CD4-positive, alpha-beta T cell treated with Interleukin-12 subunit alpha and Interleukin-12 subunit beta, for 1 hour (primary cell): ENCODE measurements at places on chromosomes 12 and 14.

DNA sequence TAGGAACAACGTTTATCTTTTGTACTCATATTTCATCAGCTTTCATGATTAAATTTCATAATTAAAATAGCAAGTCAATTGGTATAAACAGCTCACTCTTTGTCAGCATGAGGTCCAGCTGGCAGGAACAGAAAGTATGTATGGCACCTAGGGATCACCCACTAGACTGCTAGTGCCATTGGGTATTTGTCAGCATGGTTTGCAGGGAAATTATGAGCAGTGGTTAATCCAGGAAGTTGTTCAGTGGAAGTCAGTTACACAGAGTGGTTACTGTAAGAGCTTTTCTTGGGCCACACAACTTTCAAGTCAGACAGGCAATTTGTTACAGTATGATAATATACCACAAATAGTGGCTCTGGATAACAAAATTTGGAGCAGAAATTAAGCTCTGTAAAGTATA is 340.3 kb upstream of the RGS6 start:
- DNase-seq = peak; percentile 23

DNA sequence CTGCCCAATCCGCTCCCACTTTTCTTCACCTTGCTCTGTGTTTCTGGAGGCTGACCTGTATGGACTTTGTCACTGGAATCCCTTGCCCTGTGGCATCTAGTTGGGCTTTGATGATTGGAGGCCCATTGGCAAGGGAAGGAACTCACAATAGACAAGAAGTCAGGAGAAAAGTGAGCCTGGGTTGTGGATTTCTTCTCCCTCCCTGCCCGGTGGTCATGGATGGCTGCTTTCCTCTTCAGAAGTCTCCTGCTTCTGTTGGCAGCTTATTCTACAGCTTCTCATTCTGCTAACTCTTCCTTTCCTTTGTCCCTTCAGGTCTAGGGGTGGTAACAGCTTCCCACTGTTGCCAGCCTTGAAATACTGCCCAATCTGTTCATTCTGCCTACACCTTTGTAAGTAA is 13.9 kb upstream of the CCDC60 start:
- DNase-seq = no peak

GRCh38 chr14:31716208-31716607 is 155.0 kb downstream of the NUBPL start:
- no peak for DNase-seq

DNA sequence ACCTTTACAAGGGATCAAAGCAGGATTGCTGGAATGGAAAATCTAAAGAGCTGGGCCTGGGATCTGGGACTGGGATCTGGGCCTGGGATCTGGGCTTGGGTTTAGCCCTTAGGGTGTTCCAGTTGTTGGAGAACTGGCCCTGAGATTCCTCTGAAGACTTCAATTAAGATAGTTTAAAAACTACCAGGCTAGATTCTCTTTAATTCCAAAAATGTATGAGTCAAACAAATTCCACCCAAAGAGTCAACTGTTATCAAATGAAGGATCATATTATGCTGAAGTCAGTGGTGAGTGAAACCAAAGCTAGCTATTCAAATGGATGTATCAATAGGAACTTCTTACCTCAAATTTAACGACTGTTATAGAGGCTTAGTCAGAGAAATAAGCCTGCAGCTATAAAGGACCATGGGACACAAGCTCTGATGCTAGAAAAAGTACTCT is 40.5 kb downstream of the LIMA1 start:
- DNase-seq = no peak

- DNase-seq = no peak
Measured at GRCh38 chr12:46518169-46518568, 145.6 kb upstream of the SLC38A2 start.

DNA sequence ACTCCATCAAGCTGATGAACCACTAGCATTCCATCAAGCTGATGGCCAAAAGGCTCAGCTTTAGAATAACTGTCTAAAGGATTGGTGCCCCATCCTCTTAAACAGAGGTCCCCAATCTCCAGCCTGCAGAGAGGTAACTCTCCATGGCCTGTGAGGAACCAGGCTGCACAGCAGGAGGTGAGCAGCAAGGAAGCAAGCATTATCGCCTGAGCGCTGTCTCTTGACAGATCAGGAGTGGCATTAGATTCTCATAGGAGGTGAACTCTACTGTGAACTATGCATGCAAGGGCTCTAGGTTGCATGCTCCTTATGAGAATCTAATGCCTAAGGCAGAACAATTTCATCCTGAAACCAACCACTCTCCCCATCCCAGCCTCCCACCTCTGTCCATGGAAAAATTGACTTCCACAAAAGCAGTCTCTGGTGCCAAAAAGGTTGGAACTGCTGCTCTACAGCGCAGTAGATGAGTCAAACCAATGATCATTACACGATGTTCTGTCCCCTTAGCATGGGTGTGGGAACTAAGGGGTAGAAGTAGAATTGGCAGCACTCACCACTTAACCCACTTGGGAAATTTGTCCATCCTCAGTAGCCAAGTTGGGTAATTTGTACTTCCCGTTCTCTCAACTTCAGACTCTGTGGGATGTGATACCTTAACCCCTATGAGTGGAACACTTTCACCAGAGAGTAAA is 66.9 kb downstream of the ANKS1B start:
- no peak for DNase-seq

- no peak for DNase-seq
Measured at GRCh38 chr14:63454436-63454835, 88.7 kb downstream of the PPP2R5E start.

- DNase-seq = no peak
Measured at GRCh38 chr14:71620401-71620800, 311.8 kb upstream of the RGS6 start.

GRCh38 chr14:81986005-81986404 is 452.4 kb upstream of the SEL1L start:
- no peak for DNase-seq

DNA sequence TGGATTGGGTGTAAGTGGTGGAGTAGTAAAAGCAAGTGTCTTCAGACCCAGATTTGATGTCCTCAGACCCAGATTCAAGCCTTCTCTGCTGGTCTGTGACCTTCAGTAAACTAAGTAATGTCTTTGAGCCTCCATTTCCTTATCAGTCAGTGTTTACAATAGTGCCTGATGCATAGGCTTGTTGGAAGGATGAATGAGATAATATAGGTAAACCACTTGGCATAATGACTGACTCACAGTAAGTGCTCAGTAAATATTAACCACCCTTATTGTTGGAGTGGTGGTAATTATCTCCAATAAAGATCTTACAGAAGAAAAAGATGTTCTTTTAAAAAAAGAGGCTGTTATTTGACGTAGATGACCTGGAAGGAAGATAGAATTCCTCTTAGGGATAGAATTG is 86.2 kb downstream of the IGF1 start:
- DNase-seq = no peak

GRCh38 chr14:99192028-99192621 is 79.9 kb downstream of the BCL11B start:
- peak; percentile 42 for DNase-seq

DNA sequence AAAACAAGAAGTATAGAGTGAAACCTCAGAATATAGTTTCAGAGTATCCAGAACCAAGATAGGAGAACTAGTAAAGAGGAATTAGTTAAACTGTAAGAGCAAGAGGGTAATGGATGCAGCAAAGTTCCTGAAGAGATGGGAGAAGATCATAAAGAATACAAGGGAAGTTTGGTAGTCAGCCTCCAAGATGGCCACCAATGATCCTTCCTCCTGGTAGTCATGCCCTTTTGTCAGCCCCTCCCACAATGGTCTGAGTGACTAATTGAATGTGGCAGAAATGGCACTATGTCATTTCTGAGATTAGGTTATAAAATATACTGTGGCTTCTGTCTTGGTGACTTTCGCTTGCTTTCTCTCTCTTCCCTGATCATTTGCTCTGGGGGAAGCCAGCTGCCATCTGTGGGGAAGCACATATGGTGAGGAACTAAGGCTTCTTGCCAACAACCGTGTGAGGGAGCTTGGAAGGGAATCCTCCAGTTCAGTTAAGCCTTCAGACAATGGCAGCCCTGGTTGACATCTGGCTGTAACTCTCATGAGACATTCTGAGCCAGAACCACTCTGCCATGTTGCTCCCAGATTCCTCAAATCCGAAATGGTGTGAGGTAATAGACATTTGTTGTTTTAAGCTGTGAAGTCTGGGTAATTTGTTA is 55.3 kb upstream of the AMN1 start:
- no peak for DNase-seq

GRCh38 chr12:131057211-131057721 is 103.6 kb downstream of the ADGRD1 start:
- no peak for DNase-seq

DNA sequence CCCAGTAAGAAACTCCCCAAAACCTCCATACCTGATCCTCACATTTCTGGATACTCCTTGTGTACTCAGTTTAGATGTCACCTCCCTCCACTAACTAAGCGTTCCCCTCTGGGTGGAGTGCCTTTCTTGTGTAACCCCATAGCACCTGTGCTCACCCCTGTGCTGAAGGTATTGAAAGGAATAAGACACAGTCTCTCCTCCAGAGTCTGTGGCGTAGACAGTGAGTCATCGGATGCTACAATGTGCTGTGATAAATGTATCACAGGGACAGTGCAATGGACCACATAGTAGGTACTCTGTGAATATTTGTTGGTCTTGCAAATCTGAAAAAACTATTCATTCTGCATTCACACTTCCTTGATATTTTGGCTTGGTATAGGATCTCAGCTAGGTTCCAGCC is 30.8 kb downstream of the TSPAN9 start:
- DNase-seq = no peak

- DNase-seq = no peak
Measured at GRCh38 chr14:72855913-72856312, 38.0 kb downstream of the DPF3 start.

DNA sequence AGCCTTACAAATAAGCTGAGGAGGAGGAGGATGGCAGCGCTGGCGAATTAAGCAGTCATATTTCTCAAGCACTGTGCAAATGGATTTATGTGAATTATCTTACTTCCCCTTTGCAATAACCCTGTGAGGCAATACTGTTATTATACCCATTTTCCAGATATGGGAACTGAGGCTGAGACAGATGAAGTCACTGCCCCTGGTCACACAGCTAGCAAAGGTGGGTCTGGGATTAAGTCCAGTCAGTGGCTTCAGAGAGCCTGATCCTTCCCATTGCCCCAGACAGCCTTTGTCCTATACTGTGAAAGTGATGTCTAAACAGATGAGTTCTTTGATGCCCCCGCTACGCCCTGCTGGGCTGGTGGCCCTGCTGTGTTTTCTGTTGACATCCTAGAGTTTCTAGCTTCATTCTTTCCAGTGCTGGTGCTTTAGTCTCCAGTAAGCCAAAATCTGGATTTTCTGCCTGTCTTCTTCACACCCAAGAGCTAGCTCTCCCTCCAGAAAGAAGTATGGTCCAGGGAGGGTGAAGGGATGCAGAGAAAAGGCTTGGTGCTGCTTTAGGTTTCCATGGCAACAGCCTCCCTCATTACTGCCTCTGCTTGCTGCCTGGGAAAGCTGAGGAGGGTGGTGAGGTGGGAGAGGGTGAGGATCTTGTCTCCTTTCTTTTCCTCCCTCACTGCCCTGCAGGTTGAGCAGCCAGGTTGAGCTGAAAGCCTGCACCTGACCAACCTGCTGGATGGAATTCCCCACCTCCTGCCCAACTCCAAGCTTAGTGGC is 30.7 kb downstream of the TMEM63C start:
- DNase-seq = no peak

GRCh38 chr12:93256256-93256969 is 121.3 kb upstream of the NUDT4 start:
- DNase-seq = no peak

GRCh38 chr14:58769011-58769643 is 131.4 kb downstream of the DACT1 start:
- no peak for DNase-seq

GRCh38 chr12:24933694-24934407 is 15.1 kb downstream of the BCAT1 start:
- DNase-seq = no peak

DNA sequence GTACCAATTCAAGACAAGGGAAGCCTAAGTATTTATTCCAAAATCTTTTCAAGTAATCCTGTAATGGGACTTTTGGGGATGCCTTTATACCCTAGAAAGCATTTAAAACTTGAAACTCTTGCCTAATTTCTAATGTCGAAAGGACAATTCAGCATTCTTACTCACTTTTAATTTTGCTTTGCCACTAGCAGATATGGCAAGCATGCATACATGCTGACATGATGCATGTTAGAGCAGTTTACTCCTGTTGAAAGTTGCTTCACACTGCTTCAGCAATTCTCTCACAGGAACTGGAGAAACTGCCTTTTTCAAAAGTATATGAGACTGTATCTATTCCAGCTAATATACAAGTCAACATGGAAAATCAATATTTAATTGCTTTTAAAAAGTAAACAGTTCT is 79.9 kb downstream of the TAOK3 start:
- no peak for DNase-seq

DNA sequence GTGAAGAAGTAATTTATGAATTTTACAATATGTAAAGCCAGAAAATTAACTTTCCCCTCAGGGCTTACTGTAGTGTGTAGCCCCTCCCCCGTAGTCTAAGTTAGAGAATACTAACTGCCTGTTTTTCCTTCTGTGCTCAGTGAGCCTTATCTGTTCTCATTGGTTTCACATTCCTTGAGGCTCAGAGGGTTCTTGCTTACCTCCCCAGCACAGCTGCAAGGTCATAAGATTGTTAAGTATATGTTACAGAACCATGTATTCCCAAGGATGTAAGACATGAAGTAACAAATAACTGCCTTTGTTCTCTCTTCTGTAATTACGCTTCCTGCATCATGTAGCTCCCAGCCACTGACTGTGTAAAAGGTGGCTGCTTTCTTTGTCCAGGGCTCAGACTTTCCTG is 1351.1 kb downstream of the TMEM121 start:
- no peak for DNase-seq

- DNase-seq = no peak
Measured at GRCh38 chr14:38554026-38554425, 298.1 kb upstream of the CLEC14A start.

- DNase-seq = no peak
Measured at GRCh38 chr12:63093711-63094110, 57.3 kb downstream of the AVPR1A start.

- DNase-seq = no peak
Measured at GRCh38 chr12:88381466-88381865, 198.8 kb downstream of the KITLG start.

GRCh38 chr12:87201598-87201997 is 827.6 kb downstream of the C12orf50 start:
- no peak for DNase-seq
